CD8-positive, alpha-beta memory T cell (primary cell): ENCODE measurements at places on chromosomes 6 and 20.

DNA sequence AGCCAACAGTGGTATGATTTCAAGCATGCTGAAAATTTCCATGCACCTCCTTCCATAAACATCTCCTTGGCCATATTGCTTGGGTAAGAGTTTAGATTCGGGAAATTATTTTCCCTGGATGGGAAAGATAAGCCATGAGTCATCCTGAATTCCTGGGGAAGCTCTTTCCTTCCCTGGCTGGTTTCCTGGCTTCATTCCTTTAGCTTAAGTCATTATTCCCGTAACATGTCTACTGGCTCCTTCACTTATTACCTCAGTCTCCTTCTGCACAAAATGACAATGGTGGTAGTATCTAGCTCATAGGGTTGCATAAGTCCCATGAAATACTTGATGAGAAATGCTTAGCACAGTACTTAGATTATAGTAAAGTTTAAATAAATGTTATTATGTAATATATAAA, 27.6 kb downstream of the TINAG start:
- no peak for DNase-seq

- no peak for DNase-seq
Observed at GRCh38 chr6:137518386-137518983, 24.3 kb upstream of the OLIG3 start.

- DNase-seq, result no peak
Observed at GRCh38 chr6:20789162-20789561, 254.9 kb downstream of the CDKAL1 start.

DNA sequence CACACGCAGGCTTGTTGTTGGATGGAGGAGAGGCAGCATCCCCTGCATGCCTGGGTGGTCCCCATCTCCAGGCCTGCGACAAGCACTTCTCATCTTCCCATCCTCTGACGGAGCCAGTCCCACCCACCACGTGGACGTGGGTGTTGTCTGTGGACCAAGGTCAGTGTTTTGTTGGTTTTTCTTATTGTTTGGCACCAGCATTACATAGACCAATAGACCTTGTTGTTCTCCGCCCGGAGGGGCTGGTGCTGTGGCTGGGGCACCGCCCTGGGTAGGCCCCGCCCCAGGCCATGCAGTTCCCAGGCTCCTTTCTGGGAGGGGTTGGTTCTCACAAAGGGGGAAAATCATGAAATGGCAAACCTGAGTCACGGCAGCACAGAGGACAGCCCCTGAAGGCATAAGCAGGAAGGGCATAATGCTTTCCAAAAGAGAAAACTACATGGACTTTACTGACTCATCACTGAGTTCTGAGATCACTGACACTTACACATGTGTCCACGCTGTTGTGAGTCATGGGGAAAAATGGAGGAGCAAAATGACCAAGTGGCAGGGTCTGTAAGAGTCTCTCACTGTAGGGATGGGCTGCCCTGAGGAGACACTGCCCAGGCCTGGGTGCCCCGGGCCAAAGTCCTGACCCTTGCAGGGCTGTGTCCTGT, 90.8 kb downstream of the THBS2 start:
- DNase-seq, result no peak

GRCh38 chr6:33426590-33427511, 7.0 kb downstream of the SYNGAP1 start:
- peak; percentile 76 for DNase-seq

DNA sequence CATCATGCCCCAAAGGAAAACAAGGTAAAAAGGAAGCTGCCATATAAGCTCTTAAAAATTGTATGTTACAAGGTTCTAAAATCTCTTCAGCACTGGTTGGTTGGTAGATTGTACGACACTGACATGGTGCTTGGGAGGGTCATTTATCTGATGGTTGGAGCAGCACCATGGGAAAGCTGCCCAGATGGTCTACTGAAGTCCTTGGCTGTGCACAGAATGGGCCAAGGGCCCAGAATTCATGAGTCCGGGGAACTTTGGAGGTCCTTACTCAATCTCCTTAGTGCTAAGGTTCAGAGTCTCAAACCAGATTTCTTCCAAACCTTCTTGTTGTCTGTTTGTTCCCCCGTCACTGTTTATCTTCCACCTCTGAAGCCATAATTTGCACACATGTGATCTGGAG, 314.4 kb downstream of the ESR1 start:
- no peak for DNase-seq

GRCh38 chr6:87200469-87201175, 45.3 kb downstream of the ZNF292 start:
- DNase-seq, result no peak

DNA sequence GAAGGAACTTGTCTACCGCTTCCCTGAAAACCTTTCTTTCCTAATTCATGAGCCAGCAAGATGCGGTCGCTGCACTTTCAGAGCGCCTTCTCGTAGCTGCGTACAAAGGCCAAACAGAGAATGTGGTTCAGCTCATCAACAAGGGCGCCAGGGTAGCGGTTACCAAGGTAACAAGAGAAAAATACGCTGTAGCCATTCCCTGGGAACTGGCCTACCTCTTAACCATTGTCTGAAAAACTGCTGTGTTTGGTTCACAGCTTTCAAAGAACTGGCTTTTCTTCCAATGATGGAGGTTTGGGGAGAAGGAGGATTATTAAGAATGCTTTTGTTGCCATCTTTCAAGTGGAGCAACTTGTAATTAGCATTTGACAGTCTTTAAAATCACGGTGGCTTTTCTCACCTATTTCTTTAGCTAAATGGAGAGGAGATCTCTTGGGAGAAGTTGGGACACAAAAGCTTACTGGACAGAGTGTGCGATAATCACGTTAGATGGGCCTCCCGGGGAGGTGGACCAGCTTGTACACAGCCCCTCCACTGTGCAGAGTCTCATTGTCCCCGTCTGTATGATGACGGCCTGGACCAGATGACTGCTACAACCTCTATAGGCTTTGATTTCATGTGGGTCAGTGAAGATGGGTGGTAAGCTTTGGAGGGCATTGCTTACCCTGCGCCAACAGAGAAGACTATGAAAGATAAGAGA, 71.5 kb downstream of the LYRM2 start:
- no peak for DNase-seq

GRCh38 chr20:57576617-57577550, 16.0 kb downstream of the PCK1 start:
- DNase-seq, result no peak

GRCh38 chr6:97288188-97288587, 5.2 kb upstream of the MMS22L start:
- DNase-seq, result no peak

DNA sequence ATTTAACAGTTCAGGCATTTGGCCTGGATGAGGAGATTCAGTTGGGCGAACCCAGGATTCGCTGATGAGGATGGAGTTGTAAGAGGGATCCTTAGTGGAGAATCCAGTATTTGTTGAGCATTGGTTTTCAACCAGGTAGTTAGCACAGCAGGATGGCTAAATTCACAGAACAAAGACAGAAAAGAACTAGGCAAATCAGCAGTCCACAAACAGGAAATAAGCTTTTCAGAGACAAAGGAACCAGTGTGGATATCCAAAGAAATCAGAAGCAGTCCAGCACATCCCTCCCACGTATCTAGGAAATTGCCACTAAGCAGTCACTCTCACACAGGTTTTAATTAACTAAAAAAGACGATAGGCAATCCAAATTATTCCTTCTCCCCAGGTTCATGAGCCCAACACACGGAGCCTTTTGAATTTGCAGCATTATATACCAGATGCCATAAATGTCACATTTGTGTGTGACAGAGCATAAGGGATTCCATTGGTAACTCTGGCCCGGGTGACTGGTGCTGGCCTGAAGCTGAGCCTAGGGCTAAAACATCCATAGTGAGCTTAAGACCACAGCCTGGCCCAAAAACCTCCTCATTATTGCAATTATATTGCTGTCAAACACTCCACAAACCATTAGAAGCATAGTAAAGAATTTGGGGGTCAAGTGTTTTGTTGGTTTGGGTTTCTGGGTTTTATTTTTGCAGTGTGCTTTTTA, 131.5 kb downstream of the SOBP start:
- no peak for DNase-seq

DNA sequence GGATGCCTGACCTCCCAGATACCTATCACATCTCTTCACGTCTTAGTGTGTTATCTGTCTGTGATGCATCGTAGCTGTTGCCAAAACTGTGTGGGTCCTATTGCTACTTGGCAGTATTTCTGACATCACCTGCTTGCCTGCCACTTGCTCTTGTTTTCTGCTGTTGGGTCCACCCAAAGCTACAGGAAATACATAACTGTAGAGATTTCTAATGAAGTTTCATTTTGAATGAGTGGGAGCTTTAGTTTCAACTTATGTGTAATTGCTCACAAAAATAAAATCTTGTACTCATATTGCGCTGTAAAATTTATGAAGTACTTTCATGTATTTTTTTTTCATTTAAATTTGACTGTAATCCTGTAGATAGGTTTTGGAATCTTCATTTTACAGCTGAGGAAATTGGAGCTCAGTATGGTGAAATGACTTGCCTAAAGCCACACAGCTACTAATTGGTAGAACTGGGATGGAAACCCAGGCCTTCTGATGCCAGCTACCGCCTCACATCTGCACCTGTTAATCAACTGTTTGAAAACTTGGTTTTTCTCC, 113.6 kb upstream of the MAN1A1 start:
- no peak for DNase-seq

GRCh38 chr6:27902335-27903314, 9.6 kb downstream of the OR2B2 start:
- DNase-seq, result peak; percentile 80

DNA sequence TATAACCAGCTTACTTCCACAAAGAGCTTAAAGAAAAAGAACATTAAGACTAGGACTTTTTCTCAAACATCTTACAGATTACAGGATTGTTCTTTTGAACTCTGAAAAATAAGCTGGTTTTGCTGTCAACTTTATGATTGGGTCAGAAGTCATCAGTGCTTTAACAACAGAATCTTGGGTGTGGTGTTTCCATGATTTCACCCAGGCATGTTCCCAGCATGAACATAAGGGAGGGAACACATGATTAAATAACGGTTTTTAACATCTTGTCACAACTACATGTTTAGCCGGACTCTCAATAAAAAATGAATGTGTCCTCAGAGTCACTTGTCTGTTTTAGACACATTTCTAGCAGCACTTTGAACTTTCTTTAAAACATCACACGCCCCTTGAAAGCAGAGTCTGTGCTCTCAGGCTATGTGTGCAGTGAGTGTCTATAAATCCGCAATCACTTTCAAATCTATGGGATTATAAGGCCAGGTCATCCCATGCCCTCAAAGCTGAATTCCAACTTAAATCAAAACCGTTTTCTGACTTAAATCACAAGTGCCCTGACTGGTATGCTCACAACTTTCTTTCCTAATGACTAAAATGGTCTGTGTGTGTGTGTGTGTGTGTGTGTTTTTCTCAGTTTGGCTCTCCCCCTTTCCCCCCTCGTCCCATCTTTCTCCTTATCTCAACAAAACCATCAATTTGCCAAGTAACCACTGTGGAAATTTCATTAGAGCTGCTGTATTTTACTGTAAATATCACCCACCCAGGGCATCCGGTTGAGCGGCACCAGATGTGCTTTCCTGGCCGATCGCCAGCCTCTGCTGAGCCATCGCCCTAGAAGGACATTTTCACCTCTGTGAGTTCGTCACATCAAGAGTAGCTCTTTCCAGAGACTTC, 216.8 kb upstream of the DTNBP1 start:
- peak; percentile 15 for DNase-seq

DNA sequence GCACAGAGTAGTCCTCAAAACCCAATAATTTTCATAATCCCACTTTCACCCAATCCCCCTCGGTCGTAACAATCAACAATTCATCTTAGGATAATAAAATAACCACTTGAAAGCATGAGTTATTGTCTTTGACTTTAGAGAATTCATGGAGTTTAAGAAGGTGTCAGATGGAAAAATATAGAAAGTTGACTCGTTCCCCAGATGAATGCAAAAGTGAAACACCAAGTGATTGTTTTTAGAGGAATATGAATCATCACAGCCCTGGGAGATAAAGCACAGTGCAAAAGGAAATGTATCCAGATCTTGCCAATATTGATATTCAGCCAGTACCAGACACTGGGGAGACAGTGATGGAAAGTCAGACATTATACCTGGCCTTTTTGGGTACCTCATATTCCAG, 860.5 kb downstream of the DHX35 start:
- DNase-seq, result no peak

GRCh38 chr6:146980900-146981329, 223.3 kb upstream of the STXBP5 start:
- DNase-seq, result no peak

DNA sequence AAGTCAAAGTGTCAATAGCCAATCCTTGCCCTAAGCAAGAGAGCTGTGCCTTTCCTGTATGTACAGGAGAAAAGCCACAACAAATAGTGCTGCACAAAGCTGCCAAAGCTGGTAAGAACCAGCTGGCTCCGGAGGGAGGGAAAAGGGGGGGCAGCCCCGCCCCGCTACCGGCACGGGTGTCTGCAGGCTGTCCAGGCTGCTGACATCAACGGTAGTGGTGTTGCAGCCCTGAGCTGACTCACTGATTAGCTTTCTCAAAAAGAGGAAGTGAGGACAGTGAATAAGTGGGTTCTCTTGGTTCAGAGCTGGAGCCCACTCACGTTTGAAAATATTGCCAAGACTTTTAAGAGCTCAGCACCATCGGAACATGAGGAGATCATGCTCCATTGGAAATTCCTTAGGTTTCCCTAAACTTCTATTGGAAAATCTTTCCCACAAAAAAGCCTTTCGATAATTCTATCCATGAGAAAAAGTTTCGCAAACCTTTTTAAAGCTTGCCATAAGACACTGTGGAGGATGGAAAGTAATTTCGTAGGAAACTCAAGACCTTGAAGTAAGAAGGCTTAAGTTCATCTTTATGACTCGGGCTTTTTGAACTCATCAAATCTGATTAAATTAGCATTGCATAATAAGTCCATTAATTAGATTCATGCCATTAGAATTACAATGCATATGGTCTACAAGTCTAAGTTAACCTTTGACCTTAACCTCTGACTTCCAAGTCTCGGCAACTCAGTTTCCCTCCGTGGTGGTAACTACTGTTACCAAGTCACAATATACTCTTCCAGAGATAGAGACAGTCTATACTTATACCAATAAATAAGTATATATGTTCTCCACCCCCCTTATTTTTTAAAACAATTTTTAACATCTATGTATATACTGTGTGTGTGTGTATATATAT, 67.0 kb downstream of the TNFRSF21 start:
- peak; percentile 58 for DNase-seq

- DNase-seq, result no peak
Observed at GRCh38 chr6:63685446-63686379, 50.1 kb downstream of the PHF3 start.

GRCh38 chr20:48236000-48236970, 451.0 kb upstream of the SULF2 start:
- DNase-seq, result no peak

DNA sequence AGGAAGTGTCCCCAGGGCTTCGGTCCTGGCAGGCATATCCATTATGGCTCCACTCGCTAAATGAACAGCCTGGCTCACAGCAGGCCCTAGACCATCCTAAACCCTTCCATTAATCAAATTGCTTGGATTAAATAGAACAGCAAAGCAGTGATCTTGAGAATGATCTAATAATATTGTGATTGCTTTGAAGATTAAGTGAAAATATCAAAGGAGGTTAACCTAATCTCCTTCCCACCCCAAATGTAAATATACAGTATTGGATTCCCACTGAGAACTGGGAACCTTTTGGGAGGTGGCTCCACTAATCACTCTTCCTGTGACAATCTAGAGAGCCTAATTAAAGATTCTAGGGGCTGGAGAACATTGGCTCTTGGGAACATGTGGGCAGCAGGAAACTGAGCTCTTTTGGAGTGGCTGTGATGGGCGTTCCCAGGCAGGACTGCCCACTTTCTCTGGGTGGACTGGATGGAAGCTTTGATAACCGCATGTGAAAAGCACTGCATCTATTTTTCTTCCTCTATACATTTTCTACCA, 68.3 kb upstream of the FRMD1 start:
- no peak for DNase-seq
